ENCODE measurements at places on chromosomes 16 and 17. TPM values are rescaled to one million over a fixed set of nuclear protein-coding genes. Genes with fewer than 3 reads are reported as not detected.
A peak's percentile ranks its signal among the peaks of the same experiment; 100 is the strongest.

- DNase-seq, result no peak
Observed at GRCh38 chr16:23464196-23464595, 11.2 kb upstream of the COG7 start.

DNA sequence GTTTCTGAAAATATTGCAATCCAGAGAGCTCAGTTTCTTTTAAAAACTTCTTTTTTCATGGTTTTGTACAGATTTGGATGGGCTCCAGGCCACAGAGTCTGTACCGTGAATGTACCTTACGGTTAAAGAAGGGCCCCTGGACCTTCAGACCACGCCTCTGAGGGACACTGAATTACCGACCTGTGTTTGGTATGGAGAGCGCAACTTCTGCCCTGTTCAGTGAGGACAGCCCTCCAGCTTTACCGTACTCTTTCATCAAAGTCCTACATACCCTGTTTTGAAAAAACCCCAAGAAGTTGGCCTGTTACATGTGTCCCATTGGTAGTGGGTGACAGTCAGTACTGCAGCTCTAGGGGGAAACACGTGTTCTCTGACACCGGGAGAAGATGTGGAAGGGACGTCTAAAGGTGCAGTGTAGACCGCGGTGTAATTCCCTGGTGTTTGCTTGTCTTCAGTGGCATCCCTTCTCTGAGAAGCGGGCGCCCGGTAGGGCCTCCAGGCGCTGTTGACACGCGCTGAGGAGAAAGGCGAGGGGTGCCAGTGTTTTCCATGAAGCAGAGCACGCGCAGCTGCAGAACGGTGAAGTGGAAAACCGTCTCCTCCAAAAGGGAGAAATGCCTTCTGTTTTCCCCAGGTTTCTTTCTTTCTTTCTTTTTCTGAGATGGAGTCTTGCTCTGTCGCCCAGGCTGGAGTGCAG is 6.2 kb downstream of the PGS1 start:
- no peak for DNase-seq

DNA sequence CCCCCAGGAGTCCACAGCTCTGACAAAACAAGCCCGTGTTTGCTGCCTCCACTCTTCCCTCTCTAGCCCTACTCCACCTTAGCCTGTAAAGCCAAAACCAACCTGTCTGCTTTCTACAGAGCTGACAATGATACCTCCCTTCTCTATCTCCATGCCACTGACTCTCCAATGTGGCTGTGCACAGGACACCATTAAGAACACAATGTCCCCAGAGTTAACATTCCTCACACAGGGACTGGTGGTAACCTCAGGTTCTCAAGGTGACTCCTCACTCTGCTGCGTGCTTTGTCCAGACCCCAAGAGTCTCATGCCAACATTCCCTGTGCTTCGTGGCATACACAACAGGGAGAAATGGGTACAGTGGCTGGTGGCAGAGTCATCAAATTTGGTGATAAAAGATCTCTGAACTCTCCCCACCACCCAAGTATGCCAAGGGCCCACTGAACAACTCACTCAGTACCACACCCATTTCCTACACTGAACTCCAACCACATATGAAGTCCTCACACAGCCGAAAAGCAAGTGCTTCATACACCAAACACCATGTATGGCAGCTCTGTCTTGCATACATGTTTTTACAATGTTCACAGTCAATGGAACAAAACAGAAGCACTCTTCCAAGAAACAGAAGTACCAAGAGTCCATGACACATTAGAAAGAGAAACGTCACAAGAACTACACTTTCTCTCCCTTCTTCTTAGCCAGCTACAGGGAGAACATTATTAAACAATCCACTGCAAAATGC is 21.1 kb downstream of the CSNK2A2 start:
- DNase-seq, result no peak

Gene C1QTNF8
- total RNA-seq, result not detected

- DNase-seq, result no peak
Observed at GRCh38 chr17:49337884-49338283, 24.2 kb downstream of the ZNF652 start.

- DNase-seq, result no peak
Observed at GRCh38 chr17:73731733-73732132, 87.5 kb upstream of the SDK2 start.

GRCh38 chr17:57413848-57414651 is 157.7 kb downstream of the MSI2 start:
- no peak for DNase-seq

DNA sequence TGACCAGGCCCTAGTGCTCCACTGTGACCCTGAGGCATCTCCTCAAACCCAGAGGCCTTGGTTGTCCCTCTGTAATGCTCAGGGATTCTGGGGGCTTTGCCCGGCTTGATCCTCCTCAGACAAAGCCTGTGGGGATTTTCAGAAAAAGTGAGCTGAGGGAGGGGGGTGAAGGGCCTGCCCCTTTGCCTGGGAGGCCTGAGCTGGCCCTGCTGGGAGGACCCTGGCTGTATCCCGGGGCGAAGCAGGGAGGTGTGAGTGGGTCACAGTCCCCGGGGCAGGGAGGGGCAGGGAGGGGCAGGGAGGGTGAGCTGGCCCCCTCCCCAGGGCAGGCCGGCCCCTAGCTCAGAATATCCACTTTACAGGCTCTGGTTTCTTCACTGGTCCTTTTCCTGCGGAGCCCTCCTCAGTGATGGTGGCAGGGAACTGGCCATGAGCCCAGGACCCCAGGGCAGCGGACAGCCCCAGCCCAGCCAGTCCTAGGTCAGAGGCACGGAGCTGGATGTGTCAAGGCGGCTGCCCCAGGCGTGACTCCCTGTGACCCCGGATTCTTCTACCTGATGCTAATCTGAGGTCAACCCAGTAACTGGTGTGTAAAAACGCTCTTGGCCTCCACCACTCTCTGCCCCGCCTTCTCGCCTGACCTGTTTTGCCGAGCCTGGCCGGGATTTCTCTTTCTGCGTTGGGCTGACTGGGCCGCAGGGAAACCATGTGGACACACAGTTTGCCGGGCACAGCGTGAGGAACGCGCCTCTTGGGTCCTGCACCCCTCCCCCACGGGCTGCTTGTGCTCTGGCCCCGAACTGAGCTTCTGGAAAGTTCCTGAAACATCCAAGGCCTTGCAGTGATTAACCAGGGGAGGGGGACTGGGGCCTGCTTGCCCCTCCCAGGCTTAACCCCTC is 5.8 kb upstream of the FASN start:
- DNase-seq, result no peak

DNA sequence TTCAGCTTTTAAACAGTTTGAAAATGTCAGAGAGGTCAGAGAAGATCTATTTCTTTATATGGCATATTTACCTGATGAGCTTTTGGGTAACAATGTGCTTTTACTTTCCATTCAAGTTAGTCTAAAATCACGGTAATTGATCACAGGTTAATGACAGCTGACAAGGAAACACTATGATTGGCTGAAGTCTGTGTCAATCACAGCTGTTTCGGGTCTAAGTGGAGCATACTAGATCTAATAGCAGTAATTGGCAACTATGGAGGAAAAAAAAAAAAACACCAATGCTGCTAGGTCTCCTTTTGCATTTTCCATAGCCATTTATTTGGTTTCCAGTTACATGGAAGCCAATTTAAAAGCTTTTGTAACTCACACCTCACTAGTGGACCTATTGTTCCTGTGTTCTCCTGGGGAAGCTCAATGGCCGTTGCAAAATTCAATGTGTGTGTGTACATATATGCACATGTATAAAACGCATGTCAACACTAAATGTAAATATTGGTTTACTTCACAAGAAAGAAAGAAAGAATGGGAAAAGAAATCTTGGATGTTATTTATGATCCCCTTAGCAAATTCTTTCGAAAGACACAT is 568.3 kb upstream of the ZFHX3 start:
- no peak for DNase-seq

Gene PIRT
- not detected for total RNA-seq

Gene KRT15
- total RNA-seq, result 314 TPM

DNA sequence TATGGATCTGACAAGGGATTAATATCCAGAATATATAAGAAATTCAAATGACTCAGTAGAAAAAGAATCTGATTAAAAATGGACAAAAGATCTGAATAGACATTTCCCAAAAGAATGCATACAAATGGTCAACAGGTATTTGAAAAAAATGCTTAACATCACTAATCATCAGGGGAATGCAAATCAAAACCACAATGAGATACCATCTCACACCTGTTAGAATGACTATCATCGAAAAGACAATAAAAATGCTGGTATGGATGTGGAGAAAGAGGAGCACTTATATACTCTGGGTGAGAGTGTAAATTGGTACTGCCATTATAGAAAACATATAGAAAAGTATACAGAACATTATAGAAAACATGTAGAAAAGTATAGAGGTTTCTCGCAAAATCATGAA is 16.4 kb upstream of the HS3ST2 start:
- peak; percentile 67 for DNase-seq

GRCh38 chr17:60134396-60135150 is 15.2 kb upstream of the CA4 start:
- no peak for DNase-seq

- no peak for DNase-seq
Observed at GRCh38 chr17:15944759-15945526, at the start of gene ADORA2B. Gene ADORA2B, plus strand, starts transcription at chr17:15945130. Its CDS starts 119 bp downstream, at chr17:15945249.

DNA sequence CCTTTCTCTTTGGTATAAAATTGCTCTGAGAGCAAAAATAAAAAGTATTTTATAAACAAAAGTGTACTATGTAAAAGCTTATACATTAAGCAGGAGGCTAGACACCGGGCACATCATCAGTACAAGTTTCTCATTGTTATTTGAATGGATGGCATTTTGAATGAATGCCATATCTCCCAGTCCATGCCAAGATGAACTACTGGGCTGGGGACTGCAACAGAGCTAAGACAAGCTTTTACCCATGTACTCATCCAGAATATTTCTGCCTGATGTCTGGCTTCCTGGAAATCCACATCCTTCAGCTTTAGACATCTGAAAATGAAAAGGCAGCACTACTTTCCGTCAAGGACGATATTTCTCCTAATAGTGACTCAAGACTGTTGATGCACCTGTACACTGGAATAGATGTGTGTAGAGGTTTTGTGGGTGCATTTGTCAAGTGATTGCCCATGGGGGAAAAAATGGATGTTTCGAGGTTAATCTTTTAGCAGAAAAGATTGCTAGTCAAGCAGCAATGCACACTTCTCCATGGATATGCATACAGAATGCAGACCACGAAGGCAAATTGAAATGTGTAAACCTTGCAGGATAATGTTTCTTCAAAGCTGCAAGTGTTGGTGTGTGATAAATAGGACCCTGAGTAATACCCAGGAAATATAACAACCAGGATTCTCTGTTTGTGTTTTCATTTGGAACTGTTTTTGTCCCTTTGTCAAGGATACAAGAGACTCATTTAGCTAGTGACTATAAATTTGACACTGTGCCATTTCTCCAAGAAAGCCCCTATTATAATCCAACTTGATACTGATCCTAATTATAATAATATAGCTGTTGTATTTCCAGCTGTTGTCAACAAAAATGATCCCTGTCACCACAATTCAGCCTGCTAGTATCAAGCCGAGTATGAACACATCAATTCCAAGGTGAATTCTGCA is 173.8 kb downstream of the CDH8 start:
- no peak for DNase-seq

Gene SLC35G6
- not detected for total RNA-seq

Gene PDE6G
- total RNA-seq, result not detected

- DNase-seq, result no peak
Observed at GRCh38 chr16:73046202-73046848, 1.6 kb downstream of the ZFHX3 start.

DNA sequence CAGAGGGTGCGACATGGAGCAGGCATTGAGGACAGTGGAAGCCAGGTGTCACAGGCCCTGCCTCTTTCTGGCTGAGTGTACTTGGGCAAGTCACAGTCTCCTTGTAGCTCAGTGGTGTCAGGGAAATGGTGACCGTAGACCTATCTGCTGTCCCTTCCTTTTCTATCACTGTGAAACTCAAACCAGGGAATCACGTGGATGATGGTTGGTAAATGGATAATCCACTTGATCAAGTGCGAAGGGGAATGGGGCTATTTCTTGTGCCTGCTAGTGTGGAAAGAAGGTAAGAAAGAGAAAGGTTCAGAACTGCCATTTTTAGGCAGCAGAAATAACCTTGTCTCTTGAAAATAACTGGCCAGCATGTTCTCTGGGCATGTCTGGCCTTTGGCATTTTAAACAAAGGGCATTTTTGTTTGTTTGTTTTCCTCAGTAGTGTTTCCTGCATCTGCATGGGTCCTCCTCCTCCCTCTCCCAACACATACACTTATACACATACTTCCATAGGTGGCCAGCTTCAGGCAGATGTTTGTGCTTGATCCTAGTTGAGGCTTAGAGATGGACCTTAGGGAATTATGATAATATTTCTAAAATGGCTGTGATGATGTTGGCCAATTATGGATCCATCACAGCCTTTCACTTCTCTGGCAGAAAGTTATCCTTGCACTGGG is 7.1 kb downstream of the TBX4 start:
- no peak for DNase-seq
